SK-N-SH treated with all-trans-retinoic acid at 6 μM for 48 hours (cell line): ENCODE measurements at places on chromosomes 12 and 14.

DNA sequence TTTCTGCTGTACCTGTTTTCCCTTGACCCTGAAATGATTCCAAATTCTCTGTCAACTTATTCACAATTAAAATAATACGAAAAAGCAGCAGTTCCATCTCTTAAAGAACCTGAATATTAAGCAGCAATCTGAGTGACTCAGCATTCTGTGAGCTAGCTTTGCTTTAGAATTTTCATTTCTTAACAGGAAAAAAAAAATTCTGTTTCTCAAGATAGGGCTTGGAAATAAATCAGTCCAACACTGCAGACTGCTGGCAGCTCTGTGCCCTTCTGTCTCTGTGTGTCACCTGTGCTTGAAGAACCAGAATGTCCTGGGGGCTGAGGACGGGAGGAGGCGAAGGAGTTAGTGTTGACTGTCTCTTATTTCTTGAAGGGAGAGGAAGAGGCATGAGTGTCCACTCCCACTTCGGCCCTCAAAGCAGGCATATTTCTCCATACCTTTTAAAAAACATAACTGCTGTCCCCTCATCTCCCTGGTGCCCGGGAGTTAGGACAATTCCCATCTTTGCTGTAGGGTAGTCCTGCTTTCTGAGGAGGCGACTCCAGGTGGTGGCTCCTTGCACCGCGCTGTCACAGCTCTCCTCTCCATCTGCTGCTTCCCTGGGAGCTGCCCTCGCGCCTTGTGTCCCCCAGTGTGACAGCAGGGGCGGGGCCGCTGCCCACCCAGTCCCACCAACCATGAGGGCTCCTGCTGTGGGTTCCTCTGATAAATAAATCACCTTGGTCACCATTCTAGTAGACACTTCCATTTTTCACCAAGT lies 203.1 kb downstream of the CALM1 start:
- ATAC-seq, result peak; percentile 43

- no peak for ATAC-seq
These were observed at the start of gene CLEC4A for GRCh38 chr12:8123124-8123912. Gene CLEC4A (plus strand): TSS chr12:8123617. CDS start chr12:8123879, 262 bp downstream.

DNA sequence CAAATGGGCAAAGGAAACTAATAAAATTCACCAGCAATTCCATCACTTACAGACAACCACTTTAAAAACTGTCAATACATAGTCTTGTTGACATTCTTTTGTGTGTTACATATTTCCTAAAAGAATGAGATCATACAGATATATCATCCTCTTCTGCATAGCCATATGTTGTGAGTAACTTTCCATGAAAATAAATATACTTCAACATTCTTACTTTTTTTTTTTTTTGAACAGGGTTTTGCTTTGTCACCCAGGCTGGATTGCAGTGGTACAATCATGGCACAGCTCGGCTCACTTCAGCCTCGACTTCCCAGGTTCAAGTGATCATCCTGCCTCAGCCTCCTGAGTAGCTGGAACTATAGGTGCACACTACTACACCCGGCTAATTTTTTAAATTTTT lies 20.9 kb downstream of the ZC2HC1C start:
- ATAC-seq, result no peak

- no peak for ATAC-seq
These were observed 6.1 kb downstream of the EDDM3B start for GRCh38 chr14:20774258-20774824.

GRCh38 chr14:23577004-23577681 lies 1.4 kb downstream of the JPH4 start:
- ATAC-seq, result peak; percentile 53

DNA sequence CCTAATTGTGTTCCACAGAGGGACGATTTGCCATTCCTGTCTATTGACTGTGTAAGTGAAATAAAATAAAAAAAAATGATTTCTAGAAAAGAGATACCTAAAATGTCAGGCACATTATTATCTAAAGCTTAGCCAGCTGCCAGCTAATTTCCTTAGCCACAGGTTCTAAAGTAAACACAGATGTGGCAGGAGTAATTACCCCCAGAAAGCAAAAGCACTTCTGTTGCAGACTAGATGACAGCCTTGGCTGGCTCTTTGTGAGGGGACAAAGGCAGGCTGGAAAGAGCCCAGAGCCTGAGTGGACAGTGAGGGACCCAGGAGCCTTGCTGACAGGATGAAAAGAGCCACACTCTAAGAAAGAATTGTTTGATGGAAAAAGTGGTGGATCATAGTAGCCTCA lies 418.1 kb downstream of the LRIG3 start:
- peak; percentile 45 for ATAC-seq

- no peak for ATAC-seq
These were observed 12.9 kb downstream of the SYNE3 start for GRCh38 chr14:95503365-95504134.

- ATAC-seq, result peak; percentile 98
These were observed 57.3 kb downstream of the GALNT16 start for GRCh38 chr14:69317102-69317755.

DNA sequence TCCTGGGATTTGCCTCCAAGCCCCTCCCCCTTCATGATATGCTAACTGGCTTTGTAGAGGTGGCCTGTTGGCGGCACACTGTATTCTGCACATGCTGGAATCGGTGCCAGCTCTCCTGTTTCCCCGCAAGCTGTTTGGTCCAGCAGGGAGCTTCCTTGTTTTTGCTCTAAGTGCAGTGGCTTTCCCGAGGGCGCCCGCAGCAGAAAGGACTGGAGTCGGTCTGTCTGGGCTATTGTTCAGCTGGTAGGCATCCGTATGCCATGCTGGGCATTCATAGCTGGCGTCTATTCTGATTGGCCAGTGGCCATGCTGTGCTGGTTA lies 88.9 kb upstream of the MED13L start:
- peak; percentile 71 for ATAC-seq

DNA sequence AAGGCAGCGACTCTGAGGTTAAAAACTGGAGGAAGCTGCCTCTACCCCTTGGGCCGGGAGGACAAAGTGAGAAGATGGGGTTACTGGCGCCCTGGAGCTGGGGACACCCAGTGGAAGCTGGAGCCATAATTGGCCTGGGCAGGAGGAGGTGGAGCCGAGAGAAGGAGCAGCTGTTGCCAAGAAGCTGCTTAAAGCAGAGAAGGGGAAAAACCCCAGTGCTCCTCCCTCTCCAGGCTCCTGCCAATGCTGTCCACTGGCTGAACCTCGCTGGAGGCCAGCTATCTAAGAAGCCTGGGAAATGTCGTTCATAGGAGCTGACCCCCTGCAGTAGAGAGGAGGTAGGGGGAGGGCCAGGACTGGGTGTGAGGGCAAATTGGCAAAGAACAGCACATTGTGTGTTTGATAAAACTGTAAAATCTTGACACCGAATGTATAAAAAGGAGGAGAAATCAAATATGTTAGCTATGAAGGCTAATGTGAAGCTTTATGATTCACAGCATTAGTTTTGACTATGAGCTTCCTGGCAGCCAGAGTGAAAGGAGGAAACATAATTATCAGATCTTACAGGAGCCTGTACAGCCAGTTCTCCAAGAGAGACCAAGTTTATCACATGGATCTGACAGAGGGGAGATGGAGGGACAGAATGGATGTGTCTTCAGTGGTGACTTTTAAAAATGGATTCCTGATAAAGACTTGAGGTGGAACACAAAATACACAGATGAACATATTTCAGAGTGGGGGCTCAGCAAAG lies 9.5 kb downstream of the HHIPL1 start:
- peak; percentile 99 for ATAC-seq

DNA sequence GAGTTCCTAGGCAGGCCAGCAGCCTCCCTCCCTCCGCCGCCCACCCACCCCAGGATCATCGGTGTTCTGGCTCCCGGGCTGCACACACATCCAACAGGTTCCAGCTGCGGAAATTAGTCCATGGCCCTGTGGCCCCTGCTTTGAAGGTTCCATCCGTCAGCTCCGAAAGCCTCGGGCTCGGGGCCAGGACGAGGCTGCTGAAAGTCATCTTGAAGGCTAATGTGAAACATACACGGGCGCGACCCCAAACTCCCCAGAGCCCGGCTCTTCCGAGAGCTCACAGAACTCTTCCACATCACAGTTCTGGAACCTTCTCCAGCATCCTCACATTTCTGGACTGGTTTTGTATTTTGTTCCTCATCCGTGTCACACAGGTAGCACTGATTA lies 19.8 kb downstream of the KDM2B start:
- ATAC-seq, result no peak

- no peak for ATAC-seq
These were observed 92.5 kb upstream of the TMEM233 start for GRCh38 chr12:119501052-119501451.

GRCh38 chr14:79829405-79830166 lies 381.7 kb downstream of the DIO2 start:
- no peak for ATAC-seq

DNA sequence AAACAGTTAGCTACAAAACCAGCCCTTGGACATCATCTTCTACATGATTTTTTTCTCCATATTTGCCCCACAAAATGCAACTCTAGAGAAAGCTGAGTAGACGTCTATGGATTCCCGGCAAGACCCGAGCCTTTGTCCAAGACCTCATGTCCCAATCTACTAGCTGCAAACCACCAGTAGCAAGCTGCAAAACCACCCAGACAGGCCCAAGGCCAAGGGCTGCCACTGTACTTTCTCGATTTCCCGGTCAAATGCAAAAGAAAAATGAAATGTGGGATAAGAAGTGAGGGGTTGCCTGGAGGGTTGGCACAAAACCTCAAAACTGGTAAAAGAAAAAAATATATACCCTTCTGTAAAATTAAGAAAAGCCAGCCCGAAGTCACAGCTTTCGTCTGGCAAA lies 2.9 kb upstream of the SIX6 start:
- no peak for ATAC-seq

DNA sequence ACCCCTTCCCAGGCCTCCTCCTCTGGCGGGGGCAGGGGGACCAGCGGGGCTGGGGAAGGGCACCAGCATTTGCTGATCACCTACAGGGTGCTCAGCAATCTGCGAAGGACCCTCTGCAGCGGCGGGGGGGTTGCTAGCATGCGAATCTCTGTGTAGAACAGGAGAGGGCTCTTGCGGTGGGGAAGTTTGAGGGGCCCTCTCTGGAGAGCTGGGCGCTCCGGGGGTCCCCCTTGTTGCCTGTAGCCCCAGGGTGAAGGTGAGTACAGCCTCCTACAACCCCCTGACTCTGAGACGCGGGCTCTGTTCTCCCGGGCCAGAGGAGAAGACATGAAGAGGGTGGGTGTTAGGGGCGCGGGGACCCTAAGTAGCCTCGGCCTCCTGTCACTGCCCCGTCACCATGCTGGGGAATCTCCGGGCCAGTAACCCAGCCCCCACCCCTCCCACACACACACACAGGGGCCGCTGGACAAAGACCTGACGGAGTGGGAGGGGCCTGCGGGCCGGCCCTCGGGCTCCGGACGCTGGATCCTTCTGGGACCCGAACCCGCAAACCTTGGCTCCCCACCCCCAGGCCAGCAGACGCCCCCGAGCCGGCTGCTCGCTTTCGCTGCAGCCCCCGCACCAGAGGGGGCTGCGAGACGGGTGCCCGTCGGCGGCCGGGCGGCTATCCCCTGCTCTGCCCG lies 734 bp downstream of the FIGNL2 start:
- ATAC-seq, result peak; percentile 31

DNA sequence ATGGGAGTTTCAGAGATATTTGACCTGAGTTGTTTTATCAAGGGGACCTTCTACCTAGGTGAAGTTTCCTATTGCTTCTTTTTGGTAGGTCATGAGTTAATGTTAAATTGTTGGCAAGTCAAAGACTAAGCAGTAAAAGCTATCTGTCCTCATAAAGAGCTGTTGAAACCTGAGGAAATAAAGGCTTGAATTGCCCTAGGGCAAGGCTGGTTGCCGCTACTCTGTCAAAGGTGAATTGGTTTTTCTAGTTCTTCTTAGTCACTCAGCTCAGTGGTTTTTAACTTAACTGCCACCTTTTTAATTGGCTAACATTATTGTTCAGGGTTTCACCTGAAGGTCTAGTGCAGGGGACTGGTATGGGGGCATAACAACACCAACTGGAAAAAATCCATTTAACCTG lies 441.6 kb upstream of the FBXO33 start:
- ATAC-seq, result no peak

GRCh38 chr12:38279756-38280155 lies 36.8 kb upstream of the ALG10B start:
- no peak for ATAC-seq

GRCh38 chr14:78103271-78103670 lies 66.9 kb upstream of the NRXN3 start:
- ATAC-seq, result no peak

DNA sequence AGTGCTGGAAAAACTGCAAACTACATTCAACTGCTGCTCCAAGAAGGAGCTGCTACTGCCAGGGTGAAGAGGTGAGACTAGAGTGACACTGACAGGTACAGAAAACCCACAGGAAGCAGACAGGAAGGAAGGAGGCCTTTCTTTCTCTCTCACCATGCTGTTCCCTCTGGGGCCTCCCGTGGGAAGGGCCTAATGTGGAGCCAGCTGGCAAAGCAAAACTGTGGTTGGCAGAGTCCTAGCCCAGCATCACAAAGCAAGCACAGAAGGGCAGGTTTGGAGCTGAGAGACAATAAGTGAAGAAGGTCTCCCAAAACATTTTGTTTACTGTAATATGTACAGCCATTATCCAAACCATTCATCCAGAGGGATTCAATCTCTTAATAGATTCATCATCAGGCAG lies 122.5 kb upstream of the MAX start:
- ATAC-seq, result no peak
